Spleen (tissue), 13 donors: ENCODE measurements at places on chromosomes 16 and 17.

GRCh38 chr17:55322453-55322985 lies 57.8 kb downstream of the HLF start:
- no peak for DNase-seq

GRCh38 chr17:30207655-30208054 lies 27.8 kb downstream of the SLC6A4 start:
- DNase-seq = peak; percentile 28

- DNase-seq = no peak
These were observed 6.0 kb downstream of the CDK5R1 start for GRCh38 chr17:32492648-32493289.

DNA sequence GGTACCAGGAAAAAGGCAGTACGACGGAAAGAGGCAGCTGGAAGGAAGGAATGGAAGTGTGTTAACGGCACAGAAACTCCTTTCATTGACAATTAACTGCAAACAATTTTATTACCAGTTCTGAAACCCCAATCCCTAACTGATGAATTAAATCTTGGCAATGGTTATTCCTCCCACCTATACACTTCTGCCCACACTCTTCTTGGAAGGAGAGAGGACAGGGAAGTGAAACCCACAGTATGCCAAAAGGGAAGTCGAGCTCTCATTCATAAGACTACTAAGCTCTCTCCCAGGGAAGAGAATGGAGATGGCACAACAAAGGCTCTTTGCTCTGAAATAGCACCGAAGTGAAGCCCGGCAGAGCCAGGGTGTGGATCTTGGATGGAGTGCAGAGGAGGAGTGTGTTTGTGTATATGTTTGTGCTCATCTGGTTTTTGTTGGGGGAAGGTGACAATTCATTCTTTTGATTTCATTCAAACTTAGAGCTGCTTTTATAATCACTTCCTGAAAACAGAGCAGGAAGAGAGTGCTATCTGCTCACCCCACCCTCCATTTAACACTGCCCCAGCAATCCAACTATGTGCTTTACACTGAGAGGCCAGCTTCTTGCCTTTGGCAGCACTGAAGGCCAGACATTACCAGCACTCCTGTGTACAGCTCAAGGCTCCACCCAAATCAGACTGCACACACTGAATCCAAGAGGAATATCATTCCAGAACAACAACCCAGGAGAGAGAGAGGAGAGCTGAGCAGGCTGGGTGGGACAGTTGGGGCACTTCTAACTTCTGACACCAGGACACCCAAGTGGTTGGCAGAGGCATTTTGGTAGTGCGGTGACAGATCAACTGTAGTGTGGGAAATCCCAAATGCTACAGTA lies 68.7 kb downstream of the HIC1 start:
- no peak for DNase-seq

DNA sequence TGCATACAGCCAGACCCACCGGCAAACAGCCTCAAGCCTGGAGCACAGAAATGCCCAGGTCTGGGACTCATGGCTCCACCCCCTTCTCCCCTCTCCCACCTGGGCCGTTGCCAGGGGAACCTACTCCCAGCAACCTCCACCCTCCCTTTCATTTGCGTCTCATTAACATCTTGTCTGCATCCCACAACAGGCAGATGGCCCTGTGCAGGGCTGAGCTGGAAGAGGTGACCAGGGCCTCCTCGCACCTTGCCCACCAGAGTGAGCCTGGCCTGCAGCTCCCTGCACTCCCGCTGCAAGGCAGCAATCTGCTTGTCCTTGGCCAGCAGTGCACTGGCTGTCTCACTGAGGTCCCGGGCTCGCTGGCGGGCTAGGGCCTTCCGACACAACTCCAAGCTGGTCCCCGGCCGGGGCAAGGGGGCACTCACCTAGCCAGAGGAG lies 3.3 kb downstream of the TSPOAP1 start:
- peak; percentile 82 for DNase-seq

DNA sequence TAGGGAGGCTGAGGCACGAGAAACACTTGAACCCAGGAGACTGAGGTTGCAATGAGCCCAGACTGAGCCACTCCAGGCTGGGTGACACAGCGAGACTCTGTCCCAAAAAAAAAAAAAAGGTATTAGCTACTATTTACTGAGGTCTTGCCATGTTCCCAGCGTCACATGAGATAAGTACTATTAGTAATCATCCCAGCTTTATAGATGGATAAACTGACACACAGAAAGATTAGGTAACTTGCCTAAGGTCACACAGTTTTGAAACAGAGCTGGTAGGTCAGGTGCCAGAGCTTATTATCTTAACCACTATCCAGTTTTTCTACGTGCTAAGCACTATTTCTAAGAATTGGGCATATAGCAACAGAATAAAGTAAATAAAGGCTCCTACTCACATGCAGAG lies 51.6 kb downstream of the TEX14 start:
- no peak for DNase-seq
